ENCODE measurements at places on chromosomes 6 and 20.

DNA sequence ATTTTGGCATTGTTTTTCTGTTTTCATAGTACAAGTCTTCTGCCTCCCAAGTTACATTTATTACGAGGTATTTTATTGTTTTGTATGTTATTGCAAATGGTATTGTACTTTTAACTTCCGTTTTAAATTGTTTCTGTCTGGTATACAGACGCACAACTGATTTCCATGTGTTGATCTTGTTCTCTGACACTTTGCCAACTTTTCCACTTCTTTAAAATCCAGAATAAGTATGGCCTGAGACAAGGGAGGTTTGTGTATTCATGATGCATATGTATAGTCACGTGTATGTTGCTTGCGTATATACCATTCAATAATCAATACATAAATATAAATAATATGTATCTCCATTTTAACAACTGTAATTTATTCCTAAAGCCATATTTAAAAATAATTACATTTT is 41.2 kb downstream of the THBS2 start:
- no peak for DNase-seq

GRCh38 chr20:2752567-2753460 is 47.6 kb downstream of the CPXM1 start:
- DNase-seq: no peak

DNA sequence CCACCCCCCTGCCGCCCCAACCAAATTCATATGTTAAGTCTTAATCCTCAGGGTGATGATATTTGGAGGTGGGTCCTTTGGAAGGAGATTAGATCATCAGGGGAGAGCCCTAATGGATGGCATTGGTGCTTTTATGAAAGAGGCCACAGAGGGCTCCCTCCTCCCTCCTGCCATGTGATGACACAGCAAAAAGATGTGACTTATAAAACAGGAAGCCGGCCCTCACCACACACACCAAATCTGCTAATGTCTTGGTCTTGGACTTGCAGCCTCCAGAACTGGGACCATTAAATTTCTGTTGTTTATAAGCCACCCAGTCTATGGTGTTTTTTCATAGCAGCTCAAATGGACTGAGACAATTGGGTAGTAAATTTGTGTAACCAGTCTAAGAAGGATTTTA is 176.3 kb downstream of the ADGRG6 start:
- no peak for DNase-seq

DNA sequence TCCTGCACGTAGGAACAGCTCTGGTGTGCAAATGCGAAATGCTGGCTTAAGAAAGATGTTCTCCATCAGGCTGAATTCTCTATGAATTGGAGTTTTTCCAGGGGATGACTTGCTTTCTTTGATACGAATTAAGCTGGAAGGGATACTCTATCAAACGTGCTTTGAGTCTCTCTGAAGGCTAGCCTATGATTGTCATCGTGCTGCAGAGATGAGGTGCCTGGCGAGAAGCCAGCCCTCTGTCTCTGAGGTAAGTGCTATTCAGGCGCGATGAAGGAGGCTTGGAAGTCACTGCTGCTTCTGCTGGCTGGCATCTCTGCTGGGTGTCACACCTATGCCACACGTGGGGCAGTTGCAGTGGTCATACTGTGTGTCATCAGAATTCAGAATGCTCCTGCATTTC is 223.7 kb downstream of the TAF4 start:
- no peak for DNase-seq

DNA sequence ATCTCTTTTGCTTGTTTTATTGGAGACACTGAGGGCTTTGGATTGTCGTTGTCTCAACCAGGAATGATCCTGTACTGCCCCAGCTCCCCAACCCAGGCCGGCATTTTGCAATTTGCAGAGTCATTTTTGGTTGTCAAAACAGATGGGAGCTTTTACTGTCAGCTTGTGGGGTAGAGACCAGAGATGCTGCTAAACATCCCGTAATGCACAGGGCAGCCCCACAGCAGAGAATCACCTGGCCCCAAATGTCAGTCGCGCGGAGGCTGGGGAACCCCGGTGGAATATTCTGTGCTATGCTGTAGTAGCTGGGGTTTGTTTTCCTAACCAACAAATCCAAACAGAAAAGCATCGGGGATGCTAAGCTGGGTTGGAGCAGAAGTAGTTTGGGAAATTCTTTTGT is 99.7 kb downstream of the TSHZ2 start:
- DNase-seq: no peak

DNA sequence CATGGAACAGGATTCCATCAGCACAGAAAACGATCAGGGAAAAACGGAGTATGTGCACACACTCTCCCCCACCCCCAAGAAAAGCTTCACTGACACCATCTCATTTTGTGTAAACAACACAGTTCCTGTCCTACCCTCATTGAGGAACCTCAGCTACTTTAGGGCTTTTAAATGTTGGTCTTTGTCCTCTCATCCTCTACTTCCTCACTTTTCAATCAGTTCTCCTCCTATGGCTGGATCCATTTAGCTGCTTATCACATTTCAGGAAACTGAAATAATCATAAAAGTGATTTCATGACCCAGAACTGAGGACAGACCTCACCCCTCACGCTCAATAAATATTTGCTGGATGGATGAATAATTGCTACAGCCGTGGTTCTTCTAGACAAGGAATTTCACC is 33.1 kb upstream of the PNRC1 start:
- DNase-seq: no peak

- DNase-seq: no peak
Measured at GRCh38 chr20:6914986-6915385, 147.5 kb downstream of the BMP2 start.

DNA sequence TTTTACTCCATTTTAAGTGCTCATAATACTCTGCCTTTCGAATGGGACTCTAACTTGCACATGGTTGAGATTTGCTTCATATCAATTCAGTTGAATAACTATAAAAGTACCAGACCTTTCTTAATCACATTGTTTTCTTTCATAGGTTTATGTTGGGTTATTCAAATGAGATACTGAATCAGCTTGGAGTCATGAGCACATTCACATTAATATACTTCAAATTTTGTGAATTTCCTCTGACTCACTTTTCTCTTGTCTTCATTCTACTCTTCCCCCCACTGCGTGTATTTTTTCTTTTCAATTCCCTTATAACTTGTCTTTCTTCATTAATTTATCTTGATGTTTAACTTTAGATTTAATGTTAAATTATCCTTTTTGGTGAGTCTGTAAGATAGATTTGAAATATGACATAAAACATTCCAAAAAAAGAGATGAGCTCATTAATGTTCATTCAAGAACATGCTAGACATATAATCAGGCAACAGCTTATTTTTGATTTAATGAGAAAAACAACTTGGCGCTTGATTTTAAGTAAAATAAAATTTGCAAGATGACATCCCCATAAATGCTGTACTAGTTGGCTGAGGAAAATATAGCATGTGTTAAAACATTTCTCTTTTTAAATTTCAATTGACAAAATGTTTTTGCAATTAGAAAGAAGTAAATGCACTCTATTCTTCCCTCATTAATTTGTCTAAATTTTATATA is 736.0 kb downstream of the CD109 start:
- no peak for DNase-seq

DNA sequence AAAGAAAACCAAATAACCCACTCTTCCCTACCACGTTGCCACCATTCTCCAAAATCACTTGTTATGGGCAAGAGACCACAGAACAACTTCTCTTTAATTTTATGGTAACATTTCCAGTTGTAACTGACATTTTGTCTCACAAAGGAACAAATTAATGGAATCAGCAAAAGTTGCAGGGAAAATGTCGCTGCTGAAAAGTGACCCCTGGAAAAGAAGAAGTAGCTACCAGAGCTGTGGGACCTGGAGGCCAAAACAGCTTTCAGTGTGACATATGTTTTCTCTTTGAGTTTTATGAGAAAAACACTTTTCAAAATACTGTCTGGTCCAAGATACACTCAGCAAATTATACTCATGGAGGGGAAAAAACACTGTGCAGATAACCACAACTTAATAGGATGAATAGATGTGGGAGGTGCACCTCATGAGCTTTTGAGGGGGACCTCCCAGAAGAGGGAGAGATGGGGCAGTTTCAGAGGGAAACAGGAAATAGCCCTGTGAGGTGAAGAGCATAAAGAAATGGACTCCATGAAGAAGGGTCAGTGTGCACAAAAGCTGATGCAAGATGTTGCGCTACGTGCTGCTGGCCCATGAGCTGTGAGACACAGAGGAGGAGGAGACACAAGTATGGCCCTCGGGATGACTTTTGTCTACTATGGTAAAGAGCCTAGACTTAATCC is 87.3 kb downstream of the DTNBP1 start:
- no peak for DNase-seq

GRCh38 chr20:54345821-54346220 is 129.6 kb upstream of the DOK5 start:
- DNase-seq: no peak

GRCh38 chr6:157571269-157571668 is 190.3 kb downstream of the ZDHHC14 start:
- no peak for DNase-seq

DNA sequence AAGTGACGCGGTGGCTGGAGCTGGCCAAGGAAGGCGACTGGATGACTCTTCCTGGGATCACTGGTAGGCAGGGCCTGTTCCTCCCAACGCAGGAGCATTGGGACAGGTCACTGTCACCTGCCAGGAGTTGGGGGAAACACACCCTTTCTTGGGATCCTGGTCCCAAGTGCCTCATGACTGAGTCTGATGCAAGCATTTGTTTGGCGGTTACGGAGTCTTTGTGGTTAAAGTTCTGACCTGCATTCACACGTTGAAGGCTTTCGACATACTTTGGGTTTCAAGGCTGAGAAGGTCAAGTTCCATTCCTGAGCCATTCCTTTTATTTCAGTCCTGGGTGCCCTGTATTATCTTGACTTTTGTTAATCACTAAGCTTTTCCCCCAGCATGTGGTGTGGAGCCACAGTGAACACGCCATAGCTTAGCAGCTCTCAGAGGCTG is 6.0 kb downstream of the PNLDC1 start:
- no peak for DNase-seq

Data from NCI-H187 treated with DMSO at 0.1 percent for 48 hours (cell line).